ENCODE measurements at places on chromosomes 13 and 19.
A peak's percentile ranks its signal among the peaks of the same experiment; 100 is the strongest.

- no peak for DNase-seq
Measured at GRCh38 chr13:83839146-83839545, 43.1 kb downstream of the SLITRK1 start.

- no peak for DNase-seq
Measured at GRCh38 chr19:33345163-33345562, 28.3 kb upstream of the CEBPG start.

- DNase-seq, result peak; percentile 15
Measured at GRCh38 chr19:11387162-11388034, 3.3 kb upstream of the EPOR start.

DNA sequence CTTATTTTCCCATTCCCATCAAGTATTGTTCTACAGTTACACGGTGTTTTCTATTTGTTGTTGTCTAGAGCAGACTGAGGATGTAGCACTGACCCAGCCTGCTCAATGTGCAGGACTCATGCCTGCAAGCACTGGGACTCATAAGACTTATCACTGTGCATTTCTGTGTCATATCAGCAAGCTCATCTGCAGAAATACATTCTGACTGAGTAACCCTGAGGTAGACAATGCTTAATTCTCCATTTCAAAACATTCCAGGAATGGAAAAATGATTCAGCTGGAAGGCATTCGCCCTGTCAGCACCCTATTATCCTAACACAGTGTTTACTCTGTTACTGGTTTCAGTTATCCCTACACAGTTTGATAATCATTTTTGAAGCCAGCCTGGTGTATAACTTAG lies 2506.4 kb downstream of the PCDH9 start:
- no peak for DNase-seq

- DNase-seq, result peak; percentile 11
Measured at GRCh38 chr13:27374650-27375049, 49.8 kb upstream of the GTF3A start.

- DNase-seq, result peak; percentile 74
Measured at GRCh38 chr13:22114630-22115311, 443.9 kb downstream of the FGF9 start.

Measured in KG1 (cell line).